ENCODE measurements at places on chromosomes 2 and 18.
A peak's percentile ranks its signal among the peaks of the same experiment; 100 is the strongest.

DNA sequence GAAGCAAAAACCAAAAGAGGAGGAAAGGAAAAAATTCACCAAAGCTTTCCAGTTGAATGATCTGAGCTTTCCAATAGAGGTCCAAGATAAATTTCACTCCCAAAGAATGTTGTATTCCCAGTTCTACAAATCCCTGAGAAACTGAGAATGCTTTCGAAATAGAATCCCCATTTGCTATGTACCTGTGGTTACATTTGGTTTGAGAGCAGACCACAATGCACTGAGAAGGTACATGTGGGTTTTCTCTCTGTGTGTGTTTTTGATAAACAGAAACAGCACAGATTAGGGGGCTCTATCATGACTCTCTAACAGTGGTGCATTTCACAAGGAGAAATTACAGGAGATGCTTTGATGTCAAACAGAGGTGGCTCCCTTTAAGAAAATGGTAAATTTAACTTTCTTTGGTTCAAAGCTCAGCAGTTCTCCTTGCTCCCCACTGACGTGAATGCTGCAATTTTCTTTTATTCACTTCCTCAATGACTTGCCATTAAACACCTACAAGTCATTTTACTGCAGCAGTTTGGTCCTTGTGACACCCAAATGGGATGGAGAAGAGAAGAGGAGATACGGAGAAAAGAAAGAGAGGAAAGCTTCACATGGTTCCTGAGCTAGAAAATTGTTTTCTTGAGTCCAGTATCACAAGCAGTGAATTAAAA is 108.7 kb downstream of the EPHA4 start:
- no peak for DNase-seq

- no peak for DNase-seq
These were observed 27.9 kb upstream of the TYMS start for GRCh38 chr18:629269-630150.

GRCh38 chr2:19748073-19748375 is 153.8 kb downstream of the TTC32 start:
- DNase-seq: no peak

GRCh38 chr18:47247416-47248114 is 3.9 kb downstream of the SKOR2 start:
- no peak for DNase-seq

DNA sequence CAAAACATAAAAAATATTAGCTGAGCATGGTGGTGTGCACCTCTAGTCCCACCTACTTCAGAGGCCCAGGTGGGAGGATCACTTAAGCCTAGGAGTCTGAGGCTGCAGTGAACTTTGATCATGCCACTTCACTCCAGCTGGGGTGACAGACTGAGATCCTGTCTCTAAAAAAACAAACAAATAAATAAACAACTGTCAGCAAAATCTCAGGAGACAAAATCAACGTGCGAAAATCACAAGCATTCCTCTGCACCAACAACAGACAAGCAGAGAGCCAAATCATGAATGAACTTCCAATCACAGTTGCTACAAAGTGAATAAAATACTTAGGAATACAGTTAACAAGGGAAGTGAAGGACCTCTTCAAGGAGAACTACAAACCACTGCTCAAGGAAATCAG is 58.8 kb downstream of the TBR1 start:
- DNase-seq: no peak

- DNase-seq: no peak
These were observed 32.7 kb upstream of the ABCA12 start for GRCh38 chr2:215171151-215171550.

DNA sequence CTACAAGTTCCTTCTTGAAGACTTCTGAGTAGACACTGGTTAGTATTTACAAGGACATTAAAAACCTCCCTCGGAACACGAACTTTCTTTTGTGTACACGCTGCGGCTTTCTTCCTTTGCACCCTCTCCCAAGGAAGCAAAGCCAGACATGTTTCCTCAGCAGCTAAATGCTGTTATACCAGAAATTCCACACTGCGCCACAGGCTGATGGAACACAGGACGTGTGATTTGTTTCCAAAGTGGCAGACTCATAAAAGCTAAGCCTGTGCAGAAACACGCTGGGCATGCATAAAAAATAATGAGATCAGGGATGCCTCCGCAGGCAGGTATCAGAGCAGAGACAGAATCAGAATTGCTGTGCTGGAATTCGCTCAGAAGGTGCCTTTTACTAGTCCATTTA is 73.0 kb upstream of the RGPD5 start:
- DNase-seq: peak; percentile 27

DNA sequence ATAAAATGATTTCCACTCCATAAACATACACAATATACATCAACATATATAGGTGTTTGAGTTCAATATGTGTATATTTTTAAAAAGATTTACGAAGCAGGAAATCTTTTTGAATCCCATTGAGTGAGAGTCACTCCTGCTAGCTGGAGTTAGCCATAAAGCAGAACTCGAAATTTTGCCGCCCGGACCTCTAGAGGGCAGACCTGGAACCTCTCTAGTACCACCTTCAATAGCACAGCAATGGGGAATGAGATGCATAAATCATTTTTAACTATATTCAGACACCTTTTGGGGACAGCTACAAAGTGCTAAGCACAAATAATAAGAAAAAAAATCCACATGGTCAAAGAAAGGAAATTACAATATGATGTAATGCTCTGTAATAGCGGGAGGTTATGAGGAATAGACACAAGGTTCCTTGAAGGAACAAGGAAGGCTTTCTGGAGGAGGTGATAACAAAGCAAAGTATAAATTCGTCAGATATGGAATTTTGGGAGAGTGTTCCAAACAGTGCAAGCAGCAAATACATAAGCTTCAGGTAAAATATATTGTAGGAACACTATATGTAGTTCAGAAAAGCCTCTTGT is 533.4 kb downstream of the ERBB4 start:
- peak; percentile 5 for DNase-seq

GRCh38 chr18:67926929-67927864 is 410.7 kb upstream of the DSEL start:
- DNase-seq: no peak

GRCh38 chr18:31511098-31511497 is 13.1 kb downstream of the DSG2 start:
- DNase-seq: no peak

GRCh38 chr18:55272510-55273243 is 313.4 kb upstream of the CCDC68 start:
- no peak for DNase-seq

- no peak for DNase-seq
These were observed 256.5 kb downstream of the CELF4 start for GRCh38 chr18:37309059-37309458.
